ENCODE measurements at places on chromosomes 5 and 9.

- no peak for DNase-seq
These were observed 14.6 kb downstream of the NREP start for GRCh38 chr5:111742177-111742994.

- DNase-seq, result no peak
These were observed 48.6 kb downstream of the CDKN2A start for GRCh38 chr9:21945606-21946005.

DNA sequence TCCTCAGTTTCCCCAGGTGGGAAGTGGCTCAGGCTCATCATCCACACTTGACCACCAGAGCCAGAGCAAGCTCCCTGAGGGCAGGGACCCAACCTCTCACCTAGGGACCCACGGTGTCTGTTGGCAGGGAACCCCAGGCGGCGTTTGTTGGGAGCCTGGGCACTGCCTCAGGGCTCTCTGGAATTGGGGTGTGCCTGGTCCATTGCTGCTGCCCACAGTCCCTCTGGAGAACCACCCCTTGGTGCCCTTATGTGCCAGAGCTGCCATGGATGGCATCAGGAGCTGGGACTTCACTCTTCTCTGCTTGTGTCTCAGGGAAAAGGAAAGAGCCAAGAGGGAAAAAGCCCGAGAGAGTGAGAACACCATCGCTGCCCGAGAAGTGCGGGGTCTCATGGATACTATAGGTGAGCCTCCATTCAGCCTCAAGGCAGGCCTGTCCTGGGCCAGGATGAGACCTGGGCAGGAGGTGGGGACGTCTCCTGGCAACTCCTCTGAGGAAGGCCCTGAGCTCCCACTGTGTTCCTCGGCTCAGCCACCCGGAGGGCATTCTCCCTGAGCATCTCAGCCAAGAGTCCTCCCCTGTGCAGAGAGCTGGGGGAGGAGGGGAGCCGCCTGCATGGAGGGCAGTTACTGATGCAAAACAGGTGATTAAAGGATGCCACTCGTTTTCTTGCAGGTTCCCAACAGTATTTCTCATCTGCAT, 4.5 kb downstream of the CCDC180 start:
- no peak for DNase-seq

DNA sequence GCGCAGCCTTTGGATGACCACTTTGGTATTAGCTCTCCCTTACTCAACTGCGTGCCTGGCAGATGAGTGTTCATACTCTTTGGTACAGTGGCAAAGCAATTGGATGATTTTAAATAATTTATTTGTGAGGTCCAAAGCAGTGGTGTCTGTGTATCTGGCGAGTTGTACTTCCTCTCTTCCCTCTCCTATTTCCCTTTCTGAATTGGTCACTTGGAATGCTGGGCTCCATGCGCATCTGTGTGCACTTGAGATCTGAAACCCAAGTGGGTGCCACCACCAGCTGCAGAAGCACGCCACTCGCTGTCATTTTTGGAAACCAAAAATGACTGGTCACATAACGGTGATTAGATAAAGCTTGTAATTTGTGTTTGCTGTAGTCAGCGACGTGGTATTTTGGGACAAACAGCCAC, 386.0 kb upstream of the KLF4 start:
- no peak for DNase-seq

DNA sequence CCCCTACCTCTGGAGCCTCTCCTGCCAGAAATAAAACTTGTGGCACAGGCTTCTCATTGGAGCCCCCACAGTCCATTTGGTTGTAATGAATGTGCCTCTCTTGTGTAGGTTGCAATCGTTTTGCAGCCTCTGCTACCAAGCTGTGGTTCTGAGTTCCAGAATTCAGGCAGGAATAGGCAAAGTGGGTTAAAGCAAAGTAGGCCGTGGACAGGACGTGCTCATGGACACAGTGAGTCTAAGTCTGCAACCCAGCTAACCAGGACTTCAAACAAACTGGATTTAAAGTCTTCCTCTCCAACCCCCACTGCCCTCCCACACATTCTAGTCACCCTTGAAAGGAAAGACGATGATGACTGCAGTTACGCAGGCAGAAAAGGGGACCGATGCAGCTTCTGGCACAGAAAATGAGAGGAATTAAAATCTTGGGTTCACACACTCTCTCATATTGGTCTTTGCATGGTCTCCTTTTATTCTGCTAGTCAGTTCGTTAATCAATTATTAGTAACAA, 260.0 kb downstream of the PIK3R1 start:
- no peak for DNase-seq

Measured in ascending aorta (tissue), 2 donors.